ENCODE measurements at places on chromosomes 2 and 18. TPM values are rescaled to one million over a fixed set of nuclear protein-coding genes. Genes with fewer than 3 reads are reported as not detected.

Gene MAPK4
- 3.4 TPM for total RNA-seq

Gene RTP5
- total RNA-seq = not detected

GRCh38 chr2:120576509-120577474 lies 158.9 kb upstream of the GLI2 start:
- no peak for DNase-seq
- peaks cover 6% of the 10 kb centered on the region for H3K4me1 ChIP-seq
- H3K27ac ChIP-seq = no peak overlapping the region
- no peak overlapping the region for H3K4me3 ChIP-seq
- no peaks in the 10 kb centered on the region for H3K36me3 ChIP-seq

Gene PTPRM
- total RNA-seq = 57.6 TPM

GRCh38 chr18:59516356-59517155 lies 157.5 kb upstream of the LMAN1 start:
- no peaks in the 10 kb centered on the region for H3K36me3 ChIP-seq
- DNase-seq = peak; percentile 76
- H3K4me1 ChIP-seq = peaks cover 7% of the 10 kb centered on the region

DNA sequence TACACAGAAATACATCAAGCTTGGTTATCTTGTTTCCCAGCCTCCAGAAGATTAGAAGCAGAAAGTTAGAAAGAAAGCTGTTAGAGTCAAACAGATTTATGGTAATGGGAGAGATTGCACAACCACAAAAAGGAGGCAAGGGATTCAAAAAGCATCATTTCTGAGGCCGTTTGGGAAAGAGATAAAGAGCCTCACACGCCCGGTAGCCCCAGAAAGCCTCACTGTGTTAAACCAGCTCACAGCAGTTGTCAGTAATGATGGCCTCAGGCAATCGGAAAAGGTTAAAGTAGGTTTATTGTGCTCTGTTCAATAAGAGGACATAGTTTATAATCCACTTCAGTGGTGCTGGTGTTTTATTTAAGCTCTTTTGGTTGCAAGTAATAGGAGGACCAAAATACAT lies 111.3 kb downstream of the DCC start:
- H3K4me1 ChIP-seq = no peaks in the 10 kb centered on the region
- no peaks in the 10 kb centered on the region for H3K36me3 ChIP-seq
- no peak overlapping the region for H3K4me3 ChIP-seq
- H3K27me3 ChIP-seq = peaks cover 86% of the 10 kb centered on the region
- no peak overlapping the region for H3K27ac ChIP-seq

- DNase-seq = no peak
- H3K27ac ChIP-seq = no peak overlapping the region
- peaks cover 27% of the 10 kb centered on the region for H3K27me3 ChIP-seq
Observed at GRCh38 chr18:54742659-54743604, 85.3 kb upstream of the RAB27B start.

Gene SPR
- 6.5 TPM for total RNA-seq
